ENCODE measurements at places on chromosomes 16 and 17. TPM values are rescaled to one million over a fixed set of nuclear protein-coding genes. Genes with fewer than 3 reads are reported as not detected.
A peak's percentile ranks its signal among the peaks of the same experiment; 100 is the strongest.

DNA sequence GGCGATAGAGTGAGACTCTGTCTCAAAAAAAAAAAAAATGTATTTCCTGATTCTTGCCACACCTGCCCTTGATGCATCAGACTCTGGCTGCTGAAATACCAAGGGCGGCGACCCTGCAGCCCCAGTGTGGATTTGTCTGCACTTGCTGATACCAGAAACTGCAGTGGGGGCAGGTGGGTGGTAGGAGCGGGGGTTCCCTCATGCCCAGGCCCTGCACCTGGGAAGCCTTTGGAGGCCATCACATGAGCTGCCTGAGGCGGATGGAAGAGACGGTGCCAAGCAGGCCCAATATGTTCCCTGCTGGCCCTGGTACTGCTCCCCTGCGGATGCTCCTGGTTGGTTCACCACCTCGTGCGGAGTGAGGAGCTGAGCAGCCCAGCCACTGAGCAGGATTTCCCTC, 50.6 kb downstream of the MARF1 start:
- H3K27me3 ChIP-seq = no peaks in the 10 kb centered on the region
- peaks cover 16% of the 10 kb centered on the region for H3K36me3 ChIP-seq
- H3K27ac ChIP-seq = peak overlapping the region; percentile 58
- H3K4me3 ChIP-seq = no peak overlapping the region

GRCh38 chr17:45263477-45263860, 1.6 kb upstream of the SPATA32 start:
- H3K36me3 ChIP-seq = peaks cover 32% of the 10 kb centered on the region
- peaks cover 39% of the 10 kb centered on the region for H3K4me1 ChIP-seq
- DNase-seq = no peak
- no peaks in the 10 kb centered on the region for H3K27me3 ChIP-seq

- H3K36me3 ChIP-seq = no peaks in the 10 kb centered on the region
- no peak overlapping the region for H3K27ac ChIP-seq
- no peaks in the 10 kb centered on the region for H3K27me3 ChIP-seq
Observed at GRCh38 chr17:13544765-13545164, 57.0 kb downstream of the HS3ST3A1 start.

GRCh38 chr16:84532291-84532724, 27.8 kb upstream of the MEAK7 start:
- H3K27me3 ChIP-seq = no peaks in the 10 kb centered on the region
- no peaks in the 10 kb centered on the region for H3K36me3 ChIP-seq
- peak overlapping the region; percentile 4 for H3K4me3 ChIP-seq
- DNase-seq = no peak
- H3K27ac ChIP-seq = peak overlapping the region; percentile 53

DNA sequence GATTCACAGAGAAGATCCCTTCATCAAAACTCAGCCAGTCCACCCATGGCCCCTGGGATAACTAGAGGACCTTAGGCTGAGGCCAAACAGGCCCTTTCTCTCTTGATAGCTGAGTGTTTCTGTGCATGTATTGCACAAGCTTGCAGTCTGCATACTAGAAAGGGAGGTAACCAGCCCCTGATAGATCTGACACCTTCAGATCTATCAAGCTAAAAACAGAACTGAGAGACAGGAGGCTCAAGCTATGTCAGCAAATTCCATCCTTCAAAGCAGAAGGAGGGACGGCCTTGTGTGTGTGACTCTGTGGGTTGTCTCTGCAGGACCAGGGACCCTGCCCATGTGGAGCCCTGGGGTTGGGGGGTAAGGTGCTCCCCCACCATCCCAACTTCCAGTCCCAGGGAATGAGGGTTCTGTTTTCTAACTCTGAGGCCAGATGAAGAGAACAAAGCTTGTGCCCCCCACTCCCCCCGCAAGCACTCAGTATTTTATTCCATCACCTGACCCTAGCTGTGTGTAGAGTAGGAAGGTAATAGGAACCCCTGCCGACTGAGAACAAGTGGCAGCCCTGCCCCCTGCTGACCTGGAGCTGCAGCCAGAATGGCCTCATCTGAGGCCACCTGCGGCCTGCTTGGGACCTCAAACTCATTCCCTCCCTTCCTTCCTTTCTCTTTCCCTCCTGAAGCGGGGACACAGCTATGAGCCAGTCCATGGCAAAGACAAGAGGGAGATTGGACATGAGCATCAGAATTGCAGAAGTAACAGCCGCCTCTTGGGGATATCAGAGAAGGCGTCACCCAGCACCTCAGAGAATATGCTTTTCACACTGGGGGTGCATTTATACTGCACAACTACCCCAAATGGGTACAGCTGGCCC, 63.8 kb downstream of the SMPD3 start:
- no peak overlapping the region for H3K4me3 ChIP-seq
- DNase-seq = no peak
- H3K4me1 ChIP-seq = peaks cover 4% of the 10 kb centered on the region

The JPH3 gene
- total RNA-seq = 0.45 TPM
